Suppressor macrophage treated with lipopolysaccharide for 1 hour (primary cell): ENCODE measurements at places on chromosomes 4 and X.

- DNase-seq, result no peak
Measured at GRCh38 chr4:67550857-67551256, 5.6 kb upstream of the CENPC start.

- no peak for DNase-seq
Measured at GRCh38 chrX:20029728-20030127, 38.9 kb upstream of the BCLAF3 start.

GRCh38 chr4:44916411-44916810 is 190.1 kb upstream of the GNPDA2 start:
- no peak for DNase-seq

GRCh38 chr4:146842876-146843275 is 102.8 kb downstream of the TTC29 start:
- no peak for DNase-seq

- DNase-seq, result no peak
Measured at GRCh38 chr4:115332078-115332477, 218.7 kb upstream of the NDST4 start.
